NCI-H460 (cell line): ENCODE measurements at places on chromosomes 7 and 10. TPM values are rescaled to one million over a fixed set of nuclear protein-coding genes. Genes with fewer than 3 reads are reported as not detected.
A peak's percentile ranks its signal among the peaks of the same experiment; 100 is the strongest.

The C10orf143 gene
- 0.27 TPM in 1 of 2 replicates, not detected in the other for total RNA-seq

The OPN4 gene
- total RNA-seq, result not detected in 2 replicates

The NPY gene
- total RNA-seq, result not detected in 2 replicates

The ENO4 gene
- 0.52 TPM in 2 replicates for total RNA-seq

The RPEL1 gene
- total RNA-seq, result 0.17 and 0.29 TPM in 2 replicates

The HOXA3 gene
- total RNA-seq, result 4.4 and 5.8 TPM in 2 replicates

The ABCB4 gene
- total RNA-seq, result 0.07 TPM in 1 of 2 replicates, not detected in the other

The CDC14C gene
- total RNA-seq, result 0.23 TPM in 1 of 2 replicates, not detected in the other

The HSPB1 gene
- total RNA-seq, result 24.9 and 26.3 TPM in 2 replicates

DNA sequence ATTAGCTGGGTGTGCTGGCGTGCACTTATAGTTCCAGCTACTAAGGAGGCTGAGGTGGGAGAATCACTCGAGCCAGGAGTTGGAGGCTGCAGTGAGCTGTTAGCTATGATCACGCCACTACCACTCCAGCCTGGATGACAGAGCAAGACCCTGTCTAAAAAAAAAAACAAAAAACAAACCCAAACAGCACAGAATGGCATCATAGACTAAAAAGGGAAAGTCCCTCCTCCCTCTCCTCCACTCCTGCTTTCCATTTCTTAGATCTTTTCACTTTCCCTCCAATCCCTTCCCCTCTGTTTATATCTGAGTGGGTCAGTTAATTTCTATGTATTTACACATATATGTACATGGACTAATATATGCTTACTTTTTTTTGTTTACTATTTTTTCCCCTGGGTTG is 10.4 kb upstream of the PIP4K2A start:
- no peak for DNase-seq

GRCh38 chr10:14601872-14602725 is 172.6 kb downstream of the FAM107B start:
- DNase-seq, result no peak

GRCh38 chr10:128318366-128318765 is 192.1 kb upstream of the MKI67 start:
- DNase-seq, result no peak

GRCh38 chr10:58780476-58780875 is 267.8 kb downstream of the BICC1 start:
- DNase-seq, result no peak

DNA sequence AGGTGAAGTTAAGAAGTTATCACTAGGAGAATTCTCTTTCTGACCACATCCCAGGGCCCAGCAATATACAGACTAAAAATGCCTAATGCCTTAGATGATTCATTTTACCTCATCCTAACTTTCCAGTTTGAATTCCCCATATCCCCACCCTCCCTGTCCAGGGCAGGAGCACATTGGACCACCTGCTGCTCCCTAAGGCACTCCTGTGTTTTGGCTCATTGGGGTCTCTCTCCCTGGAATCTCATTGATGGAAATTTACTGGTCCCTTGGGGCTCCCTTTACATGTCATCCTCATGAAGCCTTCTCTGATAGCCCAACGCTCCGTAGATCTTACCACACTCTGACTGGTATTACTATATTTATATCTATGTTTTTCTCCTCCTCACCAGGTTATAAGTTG is 2.7 kb downstream of the IL2RA start:
- DNase-seq, result no peak

GRCh38 chr7:80014511-80014910 is 120.1 kb upstream of the GNAI1 start:
- DNase-seq, result no peak

DNA sequence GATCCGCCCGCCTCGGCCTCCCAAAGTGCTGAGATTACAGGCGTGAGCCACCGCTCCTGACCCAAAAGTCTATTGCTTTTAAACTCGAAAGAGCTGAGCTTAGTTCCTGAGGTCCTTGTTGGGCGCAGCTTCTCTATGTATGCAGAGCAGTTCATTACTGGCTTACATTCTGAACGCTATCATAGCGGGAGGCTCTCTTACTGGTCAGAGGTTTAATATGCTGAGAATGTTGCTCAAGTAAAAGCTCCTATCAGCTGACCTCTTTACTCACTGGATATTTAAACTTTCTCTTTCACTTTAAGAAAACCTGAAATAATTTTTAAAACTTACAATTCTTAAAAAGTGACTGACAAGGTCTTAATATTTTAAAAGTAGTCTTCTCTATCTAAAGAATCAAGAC is 160.8 kb upstream of the WNT16 start:
- no peak for DNase-seq

DNA sequence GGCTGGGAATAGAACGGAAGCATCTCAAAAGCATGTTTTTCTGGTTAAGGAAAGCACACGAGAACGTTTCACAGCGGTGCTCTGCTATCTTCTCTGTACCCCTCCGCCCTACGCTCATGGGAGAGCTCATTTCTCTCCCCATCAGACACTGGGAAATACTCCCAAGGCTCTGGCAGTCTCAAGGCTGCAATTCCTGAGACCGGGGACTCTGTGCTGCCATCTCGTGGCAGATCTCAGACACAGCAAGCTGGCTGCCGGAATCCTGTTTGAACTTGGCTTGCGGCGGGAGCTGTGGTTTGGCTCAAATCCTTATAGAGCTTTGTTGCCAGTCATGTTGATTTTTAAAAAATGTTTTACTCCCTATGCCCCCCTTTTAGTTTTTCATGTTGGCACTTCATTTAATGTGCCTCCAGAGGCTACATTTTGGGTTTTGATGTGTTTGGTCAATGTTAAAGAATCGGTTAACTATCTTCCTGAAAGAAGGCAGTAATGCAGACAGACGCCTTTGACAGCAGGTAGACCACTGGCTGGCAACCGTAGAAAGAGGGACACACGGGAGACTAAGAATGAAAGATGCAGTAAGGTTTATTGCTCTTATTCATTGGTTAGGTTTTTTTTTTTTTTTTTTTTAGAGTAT is 27.6 kb downstream of the BMPER start:
- peak; percentile 80 for DNase-seq

DNA sequence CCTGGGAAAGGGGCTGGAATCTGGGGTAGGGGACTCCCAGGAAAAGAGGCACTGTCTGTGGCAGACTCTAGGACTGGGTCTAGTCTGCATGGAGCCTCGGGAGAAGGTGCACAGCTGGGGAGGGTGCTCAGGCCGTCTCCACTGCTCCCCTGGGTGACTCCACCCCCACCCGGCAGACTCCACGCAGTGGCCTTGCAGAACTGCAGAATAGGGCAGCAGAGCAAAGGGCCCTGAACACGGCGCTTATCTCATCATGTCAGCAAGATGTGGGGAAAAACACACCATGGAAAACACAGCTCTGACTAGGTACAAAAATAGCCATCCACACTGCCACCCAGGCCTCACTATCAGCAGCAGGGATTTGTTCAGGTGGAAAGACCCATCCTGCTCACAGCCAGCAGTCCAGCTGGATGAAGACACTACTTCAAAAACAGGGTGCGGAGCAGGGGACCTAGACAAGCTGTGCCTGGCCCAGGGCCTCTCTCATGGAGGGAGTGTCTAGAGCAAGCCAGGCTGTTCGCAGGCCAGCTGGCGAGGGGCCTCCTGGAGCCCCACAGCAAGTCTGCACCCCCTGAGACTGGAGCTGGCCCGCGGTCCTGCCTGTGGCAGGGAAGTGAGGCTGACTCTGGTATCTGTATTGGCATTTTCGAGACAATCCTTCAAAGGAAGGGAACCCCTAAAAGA is 11.7 kb downstream of the MAT1A start:
- DNase-seq, result no peak

DNA sequence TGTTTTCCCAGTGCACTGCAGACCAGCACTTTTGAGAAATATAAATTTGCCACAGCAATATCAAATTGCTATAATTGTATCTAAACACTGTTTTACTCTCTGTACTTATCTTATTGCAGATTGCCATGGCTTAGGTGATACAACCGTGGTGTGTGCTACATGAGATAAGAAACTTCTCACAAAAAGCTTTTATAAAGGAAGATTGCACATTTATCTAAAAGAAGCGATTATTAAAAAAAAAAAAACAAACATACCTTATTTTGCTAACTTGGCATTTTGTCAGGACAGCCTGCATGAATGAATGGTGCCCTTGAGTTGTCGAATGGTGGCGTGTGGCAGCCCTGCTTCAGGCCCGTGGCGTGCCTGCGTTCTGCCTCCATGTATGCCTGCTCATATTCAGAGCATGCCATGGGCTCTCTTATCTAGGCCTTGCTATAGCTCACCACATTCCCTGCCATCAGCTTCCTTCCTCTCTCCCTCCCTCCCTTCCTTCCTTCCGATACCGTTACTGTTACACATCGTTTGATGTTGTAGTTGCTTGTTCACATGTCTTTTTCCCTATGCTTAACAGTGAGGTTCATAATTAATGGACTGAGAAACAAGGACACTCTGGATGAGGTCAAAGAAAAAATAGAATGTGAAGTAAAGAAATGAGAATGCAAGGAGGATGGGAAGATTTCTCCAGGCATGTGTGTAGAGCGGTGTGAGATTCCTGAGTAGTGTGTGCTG is 34.9 kb downstream of the PRKAR2B start:
- DNase-seq, result no peak
